ENCODE measurements at places on chromosomes 5 and 9.

GRCh38 chr9:69412741-69413150, 87.7 kb downstream of the ENTREP1 start:
- no peak for DNase-seq

DNA sequence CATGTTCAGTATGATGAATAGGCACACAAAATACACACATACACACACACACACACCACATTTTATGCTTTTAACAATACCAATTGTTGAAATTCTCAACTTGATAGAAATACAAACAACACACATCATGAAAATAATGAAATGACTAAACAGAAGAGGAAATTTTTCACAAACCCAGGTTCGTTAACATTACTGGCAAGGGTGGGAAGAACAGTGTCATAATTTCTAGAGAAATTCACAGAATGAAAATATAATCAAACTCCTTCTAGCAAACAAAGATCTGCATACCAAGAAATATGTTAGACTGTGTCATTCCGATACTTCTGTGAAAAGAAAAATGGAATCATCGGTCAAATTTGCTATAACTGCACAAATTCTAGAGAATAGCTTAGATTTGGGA, 41.9 kb downstream of the ST8SIA4 start:
- DNase-seq, result no peak

GRCh38 chr9:72396247-72397091, 31.5 kb upstream of the ZFAND5 start:
- no peak for DNase-seq

GRCh38 chr5:140575309-140575708, 10.7 kb downstream of the SLC35A4 start:
- no peak for DNase-seq

GRCh38 chr5:10339058-10339811, 14.3 kb upstream of the MARCHF6 start:
- DNase-seq, result no peak

DNA sequence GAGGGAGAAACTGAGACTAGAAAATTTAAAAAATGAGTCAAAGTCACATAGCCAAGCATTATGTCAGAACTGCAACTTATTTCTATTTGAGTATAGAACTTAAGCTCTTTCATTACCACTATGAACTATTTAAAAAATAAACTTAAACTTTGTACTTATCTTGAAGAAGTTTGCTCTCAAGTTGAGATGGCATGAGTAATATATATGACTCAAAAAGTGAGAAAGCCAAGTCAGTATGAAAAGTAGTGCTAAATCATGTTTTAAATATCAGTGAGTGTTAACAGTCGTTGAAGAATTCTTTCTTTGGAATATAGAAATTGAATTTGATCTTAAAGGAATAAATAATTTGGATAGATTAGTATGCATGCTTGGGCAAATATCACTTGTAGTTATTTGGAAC, 36.3 kb upstream of the CDH10 start:
- no peak for DNase-seq
